ENCODE measurements at places on chromosomes 1 and 21.

- DNase-seq = no peak
Observed at GRCh38 chr1:240399381-240399780, 212.6 kb downstream of the GREM2 start.

GRCh38 chr1:200428482-200429205, 18.8 kb upstream of the ZNF281 start:
- no peak for DNase-seq

- DNase-seq = no peak
Observed at GRCh38 chr1:80892539-80892938, 908.2 kb upstream of the ADGRL2 start.

GRCh38 chr1:44806025-44806703, 987 bp downstream of the DYNLT4 start:
- no peak for DNase-seq

- DNase-seq = no peak
Observed at GRCh38 chr1:15341634-15342407, 67.9 kb upstream of the EFHD2 start.

GRCh38 chr1:8202182-8202905, 115.6 kb upstream of the SLC45A1 start:
- no peak for DNase-seq
